ENCODE measurements at places on chromosomes 16 and 17. TPM values are rescaled to one million over a fixed set of nuclear protein-coding genes. Genes with fewer than 3 reads are reported as not detected.

The MEIOC gene
- 0.16 TPM for total RNA-seq

The CRISPLD2 gene
- not detected for total RNA-seq

The SLC38A7 gene
- 9.9 TPM for total RNA-seq

The TMC5 gene
- total RNA-seq: not detected

The TMEM98 gene
- total RNA-seq: not detected

The NPIPA3 gene
- 3.7 TPM for total RNA-seq

The GSDMA gene
- total RNA-seq: 3.3 TPM

The SPECC1 gene
- total RNA-seq: 4.2 TPM

The DNAAF1 gene
- not detected for total RNA-seq

The CA7 gene
- not detected for total RNA-seq

The SLC5A11 gene
- total RNA-seq: not detected

The CCL3 gene
- total RNA-seq: 5.1 TPM

The KRT10 gene
- total RNA-seq: 26.9 TPM

The EVPLL gene
- total RNA-seq: not detected

The CCNF gene
- 105 TPM for total RNA-seq

The MPP2 gene
- 1.2 TPM for total RNA-seq

The EVI2A gene
- 44.2 TPM for total RNA-seq

The CDH16 gene
- not detected for total RNA-seq

The HASPIN gene
- 27.0 TPM for total RNA-seq

The BRIP1 gene
- 24.3 TPM for total RNA-seq

The LITAF gene
- 79.4 TPM for total RNA-seq

The CNGB1 gene
- not detected for total RNA-seq

The USP32 gene
- 36.7 TPM for total RNA-seq

The SLC6A2 gene
- total RNA-seq: not detected

The BBS2 gene
- total RNA-seq: 9.6 TPM

The ZFP90 gene
- total RNA-seq: 33.6 TPM

The STAT5A gene
- 119 TPM for total RNA-seq

The KIF2B gene
- not detected for total RNA-seq

The SLFN14 gene
- total RNA-seq: not detected

The SMIM5 gene
- not detected for total RNA-seq

The ZNF319 gene
- total RNA-seq: 16.6 TPM

The TANGO6 gene
- 23.6 TPM for total RNA-seq

The CASKIN2 gene
- total RNA-seq: 0.68 TPM

The FAM171A2 gene
- total RNA-seq: 0.37 TPM

The NPIPA7 gene
- total RNA-seq: 6.5 TPM

The ZSCAN10 gene
- 0.23 TPM for total RNA-seq

The HS3ST3B1 gene
- 9.9 TPM for total RNA-seq

The MYH1 gene
- total RNA-seq: not detected

The GJC1 gene
- total RNA-seq: 2.2 TPM

The RUSF1 gene
- total RNA-seq: 32.8 TPM

The NEUROD2 gene
- total RNA-seq: not detected

The RGS11 gene
- total RNA-seq: not detected

The CSNK2A2 gene
- total RNA-seq: 62.2 TPM

Measured in activated CD8-positive, alpha-beta T cell treated with anti-CD3 and anti-CD28 coated beads, Interleukin-2, amount 10 ng/mL, durations not matched to agents 7 days and 5 days (primary cell).